ENCODE measurements at places on chromosomes 7 and 10. TPM values are rescaled to one million over a fixed set of nuclear protein-coding genes. Genes with fewer than 3 reads are reported as not detected.
A peak's percentile ranks its signal among the peaks of the same experiment; 100 is the strongest.

- peak; percentile 41 for ATAC-seq
These were observed 251.1 kb upstream of the LRRN3 start for GRCh38 chr7:110839866-110840265.

DNA sequence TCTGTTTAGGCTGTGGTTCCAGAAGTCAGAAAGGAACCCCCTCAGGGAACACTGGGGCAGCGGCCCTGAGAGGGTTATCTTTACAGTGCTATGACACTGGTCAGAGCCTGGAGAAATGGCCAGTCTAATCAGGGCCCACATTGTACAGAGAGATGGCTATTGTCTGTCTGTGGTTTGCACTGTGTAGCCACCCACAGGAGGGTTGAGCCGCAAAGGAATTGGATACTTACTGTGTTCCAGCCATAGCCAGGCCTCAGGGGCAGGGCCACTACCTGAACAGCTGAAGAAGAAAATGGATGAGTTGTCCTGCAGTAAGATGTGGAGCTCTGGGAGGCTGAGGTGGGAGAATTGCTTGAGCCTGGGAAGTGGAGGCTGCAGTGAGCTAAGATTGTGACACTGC is 47.5 kb upstream of the PODXL start:
- ATAC-seq: no peak

Gene IKZF1
- total RNA-seq: 0.73 TPM

Gene GIMAP4
- total RNA-seq: not detected
